ENCODE measurements at places on chromosomes 4 and X.

GRCh38 chr4:171846232-171846631, 33.0 kb downstream of the GALNTL6 start:
- no peak for DNase-seq

DNA sequence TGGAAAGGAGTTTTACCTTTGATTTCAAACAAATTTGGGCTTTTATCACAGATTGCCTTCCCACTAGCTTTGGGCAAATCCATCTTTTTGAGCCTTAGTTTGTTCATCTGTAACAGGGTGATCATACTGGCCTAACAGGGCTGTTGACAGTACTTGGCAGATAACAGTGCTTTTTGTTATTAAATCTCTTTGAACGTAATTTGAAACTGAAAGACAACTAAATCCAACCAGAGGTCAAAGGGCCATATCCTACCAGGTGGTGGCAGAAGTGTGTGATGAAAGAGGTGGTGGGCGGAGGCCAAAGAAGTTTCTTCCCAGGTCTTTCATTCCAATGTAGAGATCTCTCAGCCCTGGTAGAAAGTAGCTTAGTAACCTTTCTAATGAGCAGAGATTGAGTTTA, 35.2 kb upstream of the TADA2B start:
- no peak for DNase-seq

GRCh38 chrX:105191878-105192277, 28.6 kb downstream of the TEX13A start:
- no peak for DNase-seq

DNA sequence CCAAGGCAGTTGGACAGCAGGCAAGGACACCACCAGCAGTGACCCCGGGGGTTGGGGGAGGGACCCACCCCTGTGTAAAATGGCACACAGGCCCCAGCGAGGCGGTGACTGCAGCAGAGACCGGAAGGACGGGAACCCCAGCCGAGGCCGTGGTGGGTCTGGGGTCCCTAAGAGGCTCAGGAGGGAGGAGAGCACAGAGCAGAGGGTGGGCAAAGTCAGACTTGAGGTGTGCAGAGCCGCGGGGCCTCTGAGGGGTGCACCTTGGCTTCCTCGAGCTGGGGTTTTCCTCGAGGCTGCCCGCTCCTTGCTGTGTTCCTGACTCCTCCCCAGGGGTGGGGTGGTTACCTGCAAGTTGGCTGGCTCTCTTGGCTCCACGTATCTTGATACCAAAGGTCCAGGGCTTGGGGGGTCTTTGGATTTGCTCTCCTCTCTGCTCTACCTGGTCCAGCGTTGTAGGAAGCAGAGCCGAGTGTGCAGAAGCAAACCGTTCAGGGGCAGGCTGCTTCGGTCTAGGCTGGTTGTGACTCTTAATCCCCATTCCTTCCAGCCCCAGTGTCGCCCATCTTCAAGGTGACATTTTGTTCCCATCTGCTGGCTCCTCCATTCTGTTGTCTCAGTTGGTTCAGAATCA, 37.9 kb upstream of the SORCS2 start:
- no peak for DNase-seq

DNA sequence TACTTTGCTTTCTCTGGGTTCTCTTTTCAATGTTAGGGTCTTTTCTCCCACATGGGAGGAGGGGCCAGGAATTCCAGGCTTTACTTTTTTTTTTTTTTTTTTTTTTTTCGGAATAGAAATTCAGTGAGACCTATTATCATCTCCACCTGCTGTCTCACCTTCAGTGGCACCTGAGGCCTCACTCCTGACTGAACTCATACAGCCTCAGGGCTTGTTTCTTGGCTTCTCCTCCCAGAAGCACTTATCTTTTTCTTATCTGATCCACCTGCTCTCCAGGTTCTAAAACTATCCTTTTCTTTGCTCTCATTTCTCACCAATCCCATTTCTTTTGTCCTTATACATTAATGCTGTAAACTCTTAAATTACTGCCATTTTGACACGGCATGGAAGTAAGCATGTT, 117.3 kb upstream of the PPP3CA start:
- no peak for DNase-seq

Measured in CD4-positive, alpha-beta T cell (primary cell).